ENCODE measurements at places on chromosomes 11 and 22.

DNA sequence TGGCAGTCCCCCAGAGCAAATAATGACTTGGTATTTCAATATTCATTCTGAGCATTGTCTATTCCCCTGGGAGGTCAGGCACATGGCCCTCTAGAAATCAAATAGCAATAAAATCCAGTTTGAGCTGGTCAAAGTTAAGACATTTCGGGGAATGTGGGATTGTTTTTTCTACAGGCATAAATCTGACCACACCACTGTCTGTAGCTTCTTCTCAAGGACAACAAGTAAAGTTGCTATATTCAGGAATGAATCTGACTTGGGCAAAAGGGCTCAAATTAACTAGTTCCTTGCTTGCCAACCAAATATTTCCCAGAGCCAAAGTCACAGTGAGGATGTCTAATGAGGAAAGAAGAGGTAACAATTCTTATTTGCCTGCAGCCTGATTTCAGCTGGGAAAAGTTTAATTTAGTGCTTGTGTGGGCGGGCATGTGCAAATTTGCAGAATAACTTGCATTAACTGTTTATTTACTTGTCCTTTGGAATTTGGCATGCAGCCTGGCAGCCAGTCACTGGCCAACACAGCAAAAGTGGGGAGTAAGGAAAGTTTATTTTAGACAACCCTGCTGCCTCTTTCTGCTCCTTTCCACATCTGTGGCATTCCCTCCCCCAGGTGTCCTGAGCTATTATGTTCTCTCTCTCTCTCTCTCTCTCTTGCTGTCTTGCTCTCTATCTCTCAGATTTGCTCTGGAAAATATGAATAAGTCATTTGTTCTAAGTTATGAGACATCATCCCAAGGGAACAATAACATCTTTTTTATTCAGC, 51.2 kb upstream of the ARHGAP20 start:
- peak; percentile 65 for DNase-seq

DNA sequence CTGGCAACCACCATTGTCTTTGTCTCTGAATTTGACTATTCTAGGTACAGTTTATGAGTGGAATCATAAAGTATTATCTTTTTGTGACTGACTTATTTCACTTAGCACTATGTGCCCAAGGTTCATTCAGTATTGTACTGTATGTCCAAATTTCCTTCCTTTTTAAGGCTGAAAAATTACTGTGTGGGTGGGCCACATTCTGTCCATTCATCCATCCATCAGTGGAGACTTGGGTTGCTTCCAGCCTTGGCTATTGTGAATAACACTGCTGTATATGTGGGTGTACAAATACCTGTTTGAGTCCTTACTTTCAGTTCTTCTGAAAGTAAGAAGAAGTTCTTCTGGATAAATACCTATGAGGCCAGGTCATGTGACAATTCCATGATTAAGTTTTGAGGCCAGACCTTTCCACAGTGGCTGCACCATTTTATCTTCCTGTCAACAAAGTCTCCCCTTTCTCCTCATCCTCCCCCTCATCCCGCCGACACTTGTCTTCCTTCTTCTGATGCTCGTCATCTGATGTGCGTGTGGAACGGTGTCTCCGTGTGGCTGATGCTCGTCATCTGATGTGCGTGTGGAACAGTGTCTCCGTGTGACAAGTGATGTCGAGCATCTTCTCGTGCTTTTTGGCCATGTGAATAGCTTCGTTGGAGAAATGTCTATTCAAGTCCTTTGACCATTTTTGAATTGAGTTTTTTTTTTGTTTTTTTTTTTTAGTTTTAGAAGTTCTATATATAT, 49.5 kb downstream of the SBF1 start:
- no peak for DNase-seq

- no peak for DNase-seq
Observed at GRCh38 chr22:44546686-44547310, 48.8 kb upstream of the RTL6 start.

DNA sequence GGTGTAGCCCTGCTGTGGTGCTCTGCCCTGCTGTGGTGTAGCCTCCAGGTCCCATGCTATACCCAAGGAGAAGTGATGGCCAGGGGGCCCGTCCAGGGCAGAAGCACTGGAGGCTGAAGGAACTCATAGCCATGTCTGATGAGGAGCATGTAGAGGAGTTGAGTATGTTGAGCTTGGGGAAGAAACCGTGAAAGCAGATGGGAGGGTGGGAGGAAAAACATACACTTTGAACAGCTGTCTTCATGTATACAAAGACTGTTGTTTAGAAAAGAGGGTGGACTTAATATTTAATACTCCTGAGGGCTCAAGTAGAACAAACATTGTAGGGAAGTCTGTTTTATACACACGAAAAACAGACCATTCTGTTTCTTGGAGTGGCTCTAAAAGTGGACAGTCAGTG, 26.6 kb upstream of the TTC12 start:
- DNase-seq = no peak

DNA sequence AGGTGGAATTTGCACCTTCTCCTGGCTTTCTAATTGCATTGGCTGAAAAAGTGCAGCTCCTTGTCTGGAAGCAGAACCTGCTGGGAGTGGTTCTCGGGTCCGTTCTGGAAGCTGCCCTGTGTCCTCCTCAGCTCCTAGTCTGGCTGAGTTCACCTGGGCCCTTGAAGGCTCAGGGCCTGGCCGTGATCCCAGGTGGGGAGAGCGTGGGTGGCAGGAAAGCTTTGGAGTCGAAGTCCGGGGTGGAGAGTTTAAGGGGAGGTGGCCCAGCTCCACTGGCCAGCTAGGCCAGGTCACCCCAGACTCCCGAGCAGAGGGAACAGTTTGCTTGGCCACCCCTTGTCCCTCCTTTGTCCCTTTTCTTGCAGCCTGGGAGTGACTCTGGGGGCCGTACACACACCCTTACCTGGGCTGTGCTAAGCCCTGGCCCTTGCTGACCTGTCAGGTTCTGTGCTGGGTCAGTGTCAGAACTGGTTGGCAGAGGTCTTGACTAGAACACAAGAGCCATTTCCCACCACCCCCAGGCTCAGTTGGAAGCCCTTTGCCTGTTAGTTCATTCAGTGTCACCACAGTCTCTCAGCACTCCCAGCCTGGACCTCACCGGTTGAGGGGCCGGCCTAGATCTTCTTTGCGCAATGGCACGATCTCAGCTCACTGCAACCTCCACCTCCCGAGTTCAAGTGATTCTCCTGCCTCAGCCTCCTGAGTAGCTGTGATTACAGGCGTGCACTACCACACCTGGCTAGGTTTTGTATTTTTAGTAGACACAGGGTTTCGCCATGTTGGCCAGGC, 37.3 kb downstream of the LRP5 start:
- DNase-seq = no peak

DNA sequence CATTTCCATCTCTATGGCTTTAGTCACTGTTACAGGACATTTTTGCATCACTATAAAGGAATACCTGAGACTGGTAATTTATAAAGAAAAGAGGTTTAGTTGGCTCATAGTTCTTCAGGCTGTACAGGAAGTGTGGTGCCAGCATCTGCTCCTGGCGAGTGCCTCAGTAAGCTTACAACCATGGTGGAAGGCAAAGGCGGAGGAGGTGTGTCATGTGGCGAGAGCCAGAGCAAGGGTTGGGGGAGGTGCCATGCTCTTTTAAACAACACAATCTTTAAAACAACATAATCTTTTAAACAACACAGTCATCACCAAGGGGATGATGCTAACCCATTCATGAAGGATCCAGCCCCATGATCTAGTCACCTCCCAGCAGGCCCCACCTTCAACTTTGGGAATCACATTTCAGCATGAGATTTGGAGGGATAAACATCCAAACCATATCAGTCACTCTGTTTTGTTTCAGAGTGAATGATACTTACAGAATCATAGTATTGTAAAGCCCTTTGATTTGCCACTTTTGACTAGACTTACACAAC, 103.3 kb downstream of the PDE3B start:
- no peak for DNase-seq

DNA sequence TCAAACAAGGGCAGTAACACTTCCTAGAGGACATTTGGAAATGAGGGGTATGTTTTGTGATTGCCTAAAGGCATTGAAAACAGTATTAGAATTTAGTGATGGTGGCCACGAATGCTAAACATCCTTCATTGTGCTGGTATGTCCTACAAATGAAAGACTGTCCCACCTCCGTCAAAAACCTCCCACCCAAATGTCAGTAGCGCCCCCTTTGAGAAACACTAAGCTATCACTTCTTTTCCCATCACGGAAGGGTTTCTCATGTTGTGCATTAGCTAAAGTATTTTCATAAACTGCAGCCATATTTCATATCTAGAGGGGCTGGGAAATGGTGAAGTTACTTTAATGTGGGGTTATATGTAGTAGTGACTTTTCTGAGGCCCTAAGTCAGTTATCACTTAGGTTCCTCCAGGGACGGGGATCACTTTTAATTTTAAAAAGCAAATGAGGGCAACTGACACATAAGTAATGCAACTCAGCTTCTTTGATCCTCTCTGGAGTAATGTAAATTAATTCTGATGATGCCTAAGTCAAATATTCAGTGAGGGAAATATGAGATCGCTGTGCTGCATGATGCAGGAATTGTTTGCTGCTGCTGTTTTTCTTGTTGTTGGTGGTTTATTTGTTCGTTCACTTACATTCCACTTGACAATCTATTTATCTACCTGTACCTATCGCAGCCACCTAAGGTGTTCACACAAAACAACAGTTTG, 1403.4 kb upstream of the TENM4 start:
- DNase-seq = no peak

DNA sequence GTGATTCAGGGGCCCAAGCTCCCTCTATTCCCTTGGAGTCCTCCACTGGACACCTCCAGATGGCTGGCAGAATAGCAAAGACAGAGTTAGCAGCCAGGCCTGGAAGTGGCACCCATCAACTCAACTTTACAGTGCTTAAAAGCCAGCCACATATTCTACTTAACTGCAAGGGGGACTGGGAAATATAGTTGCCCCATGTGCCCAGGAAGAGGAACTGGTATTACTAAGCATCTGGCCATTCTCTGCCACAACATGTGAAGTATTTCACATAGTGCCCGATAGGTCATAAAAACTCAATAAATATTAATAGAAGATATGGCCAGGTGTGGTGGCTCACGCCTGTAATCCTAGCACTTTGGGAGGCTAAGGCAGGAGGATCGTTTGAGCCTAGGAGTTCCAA, 5.5 kb upstream of the IL10RA start:
- DNase-seq = no peak

GRCh38 chr11:118691926-118692830, 12.7 kb upstream of the TREH start:
- DNase-seq = peak; percentile 56

- DNase-seq = no peak
Observed at GRCh38 chr11:122879785-122880184, 2.8 kb upstream of the JHY start.

DNA sequence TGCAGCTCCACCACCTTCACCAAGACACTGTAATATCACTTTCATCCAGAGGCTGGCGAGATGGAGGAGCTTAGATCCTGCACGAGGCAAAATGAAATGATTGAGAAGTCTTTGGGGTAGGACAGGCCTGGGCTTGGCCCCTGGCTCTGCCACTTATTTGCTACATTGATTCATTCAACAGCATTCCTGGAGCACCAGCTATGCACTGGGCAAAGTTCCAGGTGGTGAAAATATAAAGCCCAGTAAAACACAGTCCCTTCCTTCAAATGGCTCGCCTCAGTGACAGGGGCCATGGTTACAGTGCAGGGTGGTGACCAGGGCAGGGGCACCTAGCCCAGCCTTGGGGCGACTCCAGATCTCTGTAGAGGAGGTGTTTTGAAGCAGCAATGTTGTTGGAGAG, 19.7 kb downstream of the ALX4 start:
- DNase-seq = no peak

GRCh38 chr22:28051787-28052356, 132.8 kb upstream of the PITPNB start:
- DNase-seq = peak; percentile 67

DNA sequence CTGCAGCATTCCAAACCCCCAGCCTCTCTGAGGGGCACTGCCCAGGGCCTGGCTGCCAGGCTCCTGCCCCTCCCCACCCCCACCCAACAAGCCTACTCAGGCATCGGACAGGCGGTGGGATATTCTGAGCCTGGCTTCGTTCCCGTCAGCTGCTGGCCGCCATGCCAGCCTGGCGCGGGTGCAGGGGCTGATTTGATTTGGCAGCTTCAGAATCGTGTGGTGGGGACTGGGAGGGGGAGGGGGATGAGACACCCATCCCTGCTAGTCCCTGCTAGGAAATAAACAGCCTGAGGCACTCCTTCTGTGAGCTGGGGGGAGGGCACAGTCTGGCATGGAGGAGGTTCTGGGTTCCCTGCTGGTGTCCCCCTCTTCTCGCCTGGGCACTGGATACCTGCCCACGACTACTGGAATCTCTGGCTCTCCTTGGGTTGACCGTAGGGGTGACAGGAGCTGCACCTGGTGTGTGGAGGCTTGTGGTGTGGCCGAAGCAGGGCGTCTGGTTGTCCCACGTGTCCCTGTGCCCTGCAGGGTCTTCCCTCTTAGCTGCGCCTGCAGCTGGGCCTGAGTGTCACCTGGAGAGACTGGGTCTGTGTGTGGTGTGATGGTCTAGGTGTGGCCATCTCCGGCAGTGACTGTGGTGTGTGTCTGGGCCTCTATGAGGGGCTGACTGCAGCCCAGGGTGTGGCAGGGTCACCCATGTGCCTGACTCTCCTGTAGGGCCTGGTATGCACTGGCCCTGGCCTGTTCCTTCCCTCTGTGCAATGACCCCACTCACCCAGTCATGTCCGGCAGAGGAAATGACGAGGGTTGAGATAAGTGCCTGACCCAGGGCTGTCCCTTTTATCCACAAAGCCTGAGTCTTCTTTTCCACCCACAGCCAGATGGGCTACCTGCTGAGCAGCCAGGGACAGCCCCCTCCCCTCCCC, 42.2 kb downstream of the PDE2A start:
- DNase-seq = no peak

- DNase-seq = no peak
Observed at GRCh38 chr22:49466878-49467595, 360.6 kb downstream of the BRD1 start.

GRCh38 chr11:63940786-63941185, 2.0 kb downstream of the NAA40 start:
- no peak for DNase-seq

- no peak for DNase-seq
Observed at GRCh38 chr11:78266451-78266850, 77.7 kb downstream of the USP35 start.

GRCh38 chr22:43955883-43956782, 891 bp downstream of the SAMM50 start:
- no peak for DNase-seq

DNA sequence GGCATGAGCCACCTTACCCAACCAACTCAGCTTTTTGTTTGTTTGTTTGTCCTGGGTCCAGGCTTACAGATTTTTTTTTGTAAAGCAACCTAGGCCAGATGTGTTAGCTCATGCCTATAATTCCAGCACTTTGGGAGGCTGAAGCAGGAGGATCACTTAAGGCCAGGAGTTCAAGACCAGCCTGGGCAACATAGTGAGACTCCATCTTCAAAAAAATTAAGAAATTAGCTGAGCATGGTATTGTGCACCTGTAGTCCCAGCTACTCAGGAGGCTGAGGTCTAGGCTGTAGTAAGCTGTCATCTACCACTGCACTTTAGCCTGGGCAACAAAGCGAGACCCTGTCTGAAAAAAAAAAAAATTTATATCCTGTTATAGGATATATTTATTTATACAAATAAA, 28.7 kb upstream of the GRK2 start:
- DNase-seq = no peak

GRCh38 chr11:28835790-28836189, 727.6 kb downstream of the METTL15 start:
- peak; percentile 76 for DNase-seq
